ENCODE measurements at places on chromosomes 5 and 9.

GRCh38 chr5:165894916-165895315 lies 2389.5 kb downstream of the MAT2B start:
- DNase-seq, result no peak

DNA sequence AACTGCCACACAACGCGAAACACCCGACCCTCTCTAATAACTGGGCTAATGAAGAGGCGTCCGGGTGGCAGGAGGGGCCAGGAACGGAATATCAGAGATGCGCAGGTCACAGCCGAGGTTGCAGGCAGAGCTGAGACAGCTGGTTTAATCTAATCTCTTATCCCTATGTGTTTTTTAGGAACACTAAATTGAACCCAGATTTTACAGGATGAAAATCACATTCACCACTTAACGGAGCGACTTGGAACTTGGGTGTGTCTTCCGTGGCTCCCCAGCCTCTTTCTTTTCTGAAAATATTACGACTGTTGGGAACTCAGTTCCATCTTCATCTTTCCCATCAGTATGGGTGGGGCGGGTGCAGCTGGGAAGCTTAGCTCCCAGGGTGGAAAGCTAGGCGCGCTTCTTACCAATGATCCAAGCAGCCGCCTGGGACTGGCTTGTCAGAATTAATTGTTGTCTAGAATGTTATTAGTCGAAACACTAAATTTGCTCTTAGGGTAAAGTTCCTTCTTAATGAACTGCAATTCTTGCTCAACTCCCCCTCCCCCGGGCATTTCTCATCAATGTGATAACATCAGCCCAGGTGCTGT lies 92.5 kb downstream of the IRX2 start:
- no peak for DNase-seq

DNA sequence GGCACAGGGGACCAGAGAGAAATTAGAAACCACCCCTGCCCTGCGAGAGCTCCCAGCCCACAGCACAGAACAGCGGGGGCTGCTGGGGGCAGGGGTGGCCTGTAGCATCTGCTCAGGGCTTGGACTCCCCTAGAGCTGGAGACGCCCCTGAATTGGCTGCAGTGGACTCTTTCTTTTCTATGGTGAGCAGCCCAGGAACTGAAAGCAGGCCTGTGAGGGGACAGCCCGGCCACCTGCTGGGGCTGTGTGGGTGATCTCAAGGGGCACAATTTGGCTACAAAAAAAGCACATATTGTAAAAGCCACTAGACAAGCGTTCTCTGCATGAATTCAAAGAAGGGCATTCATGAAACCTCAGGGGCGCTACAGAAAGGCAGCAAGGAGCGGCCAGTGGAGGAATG lies 57.5 kb upstream of the ICE1 start:
- DNase-seq, result no peak

- no peak for DNase-seq
Measured at GRCh38 chr9:90919883-90920282, 118.3 kb downstream of the SYK start.

- DNase-seq, result no peak
Measured at GRCh38 chr5:154273963-154274827, 83.7 kb downstream of the GALNT10 start.

- DNase-seq, result no peak
Measured at GRCh38 chr5:160655717-160656116, 196.3 kb downstream of the ATP10B start.
